ENCODE measurements at places on chromosomes 1 and 21.

GRCh38 chr1:198205016-198205684 is 48.4 kb downstream of the NEK7 start:
- DNase-seq, result no peak

- no peak for DNase-seq
Observed at GRCh38 chr1:145926686-145927062, 610 bp downstream of the RBM8A start.

DNA sequence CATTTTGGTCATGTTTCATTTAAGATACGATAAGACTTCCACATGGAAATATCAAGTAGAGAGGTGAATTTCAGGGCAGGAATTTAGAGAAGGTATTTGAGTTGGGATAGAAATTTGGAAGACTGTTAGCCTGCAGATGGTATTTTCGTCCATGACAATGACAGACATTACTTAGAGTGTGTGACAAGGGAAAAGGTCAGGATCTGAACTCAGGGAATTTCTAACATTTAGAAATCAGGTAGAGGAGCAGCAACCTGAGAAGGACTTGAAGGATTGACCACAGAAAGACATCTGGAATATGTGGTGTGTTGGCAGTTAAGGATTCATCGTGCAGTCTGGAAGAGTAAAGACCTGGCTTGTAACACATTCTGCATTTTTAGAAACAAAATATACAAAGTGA is 57.9 kb downstream of the RABGAP1L start:
- no peak for DNase-seq

DNA sequence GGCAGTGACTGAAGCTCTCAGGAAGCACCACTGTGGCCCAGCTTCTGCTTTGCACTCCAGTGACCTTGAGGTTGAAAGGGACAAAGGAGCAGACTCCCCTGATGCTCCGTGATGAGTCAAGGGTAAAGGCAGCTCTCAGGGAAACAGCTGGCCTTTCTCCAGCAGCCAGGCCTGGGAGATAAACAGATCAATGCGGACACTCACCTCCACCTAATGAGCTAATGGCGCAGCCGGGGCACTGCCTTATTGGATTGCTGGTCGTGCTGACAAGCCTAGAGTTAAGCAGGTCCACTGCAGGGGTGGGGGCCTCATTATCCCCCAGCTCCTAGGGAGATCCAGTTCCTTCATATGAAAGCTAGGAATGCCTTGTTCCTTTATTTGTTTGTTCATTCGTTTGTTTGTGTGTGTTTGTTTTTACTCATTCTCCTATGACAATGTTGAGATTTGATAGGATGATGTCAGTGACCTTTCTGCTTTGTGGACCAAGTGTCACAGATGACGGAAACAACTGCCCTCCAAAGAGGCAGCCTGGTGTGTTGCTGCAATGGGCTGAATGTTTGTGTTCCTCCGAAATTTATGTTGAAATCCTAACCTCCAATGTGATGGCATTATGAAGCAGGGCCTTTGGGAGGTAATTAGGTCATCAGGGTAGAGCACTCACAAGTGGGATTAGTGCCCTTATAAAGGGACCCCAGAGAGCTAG is 141.4 kb upstream of the BEND5 start:
- DNase-seq, result no peak

DNA sequence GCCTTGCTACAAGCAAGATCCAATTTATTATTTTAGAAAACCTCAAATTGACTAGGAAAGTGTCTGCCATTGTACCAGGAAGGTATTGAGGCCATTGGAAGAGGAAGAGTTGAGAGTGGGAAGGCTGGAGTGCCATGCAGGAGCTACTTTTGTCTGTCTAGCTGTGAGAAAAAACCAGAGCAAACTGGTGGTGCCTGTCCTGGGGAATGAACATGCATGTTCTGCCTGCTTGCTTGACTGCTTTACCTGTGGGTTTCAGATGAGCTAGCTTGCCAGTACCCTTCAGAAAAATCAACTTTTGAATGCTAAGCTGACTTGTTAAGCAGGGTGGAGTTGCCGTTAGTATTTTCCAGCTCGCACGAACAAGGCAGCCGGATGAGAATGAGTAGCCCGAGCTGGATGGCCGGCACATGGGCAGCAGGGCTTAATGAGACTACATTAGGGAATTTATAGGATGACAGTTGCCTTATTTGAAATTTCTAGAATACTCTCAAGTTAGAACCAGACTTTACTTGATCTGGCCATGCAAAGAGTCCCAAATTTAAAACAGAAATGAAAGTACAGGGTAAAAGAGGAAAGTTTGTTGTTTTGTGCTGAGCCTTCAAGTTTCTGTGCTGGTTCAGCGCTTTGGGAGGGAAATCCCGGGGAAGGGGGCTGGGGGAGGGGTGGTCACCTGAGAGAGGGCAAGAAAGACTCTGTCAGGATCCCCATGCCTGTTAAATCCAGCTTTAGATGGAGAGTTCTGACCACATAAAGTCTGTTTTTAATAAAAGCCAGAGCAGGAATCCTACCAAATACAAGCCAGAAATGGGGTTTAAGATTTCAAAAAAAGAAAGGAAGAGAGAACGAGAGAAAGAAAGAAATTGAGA is 29.6 kb upstream of the C1orf105 start:
- peak; percentile 44 for DNase-seq

- DNase-seq, result no peak
Observed at GRCh38 chr1:19313636-19313959, 1.5 kb downstream of the SLC66A1 start.

DNA sequence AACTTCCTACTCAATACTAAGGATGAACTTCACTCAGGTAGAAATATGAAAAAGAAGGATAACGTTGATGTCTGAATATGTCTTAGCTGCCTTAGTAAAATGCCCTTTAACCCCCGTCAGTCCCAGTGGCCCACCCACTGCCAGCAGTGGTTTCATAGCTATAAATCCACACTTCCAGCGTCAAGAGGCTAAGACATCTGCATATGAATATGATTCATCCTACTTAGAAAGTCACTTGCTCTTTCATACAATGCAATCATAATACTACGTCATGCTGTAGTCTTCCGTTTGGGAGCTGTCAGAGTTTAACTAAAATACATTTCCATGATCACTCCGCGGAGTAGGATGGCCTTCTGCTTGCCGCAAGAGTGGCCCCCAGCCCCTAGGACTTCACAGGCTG is 247.3 kb downstream of the SDCCAG8 start:
- DNase-seq, result no peak

- DNase-seq, result no peak
Observed at GRCh38 chr1:7898962-7899361, 41.7 kb downstream of the TNFRSF9 start.

- no peak for DNase-seq
Observed at GRCh38 chr1:54027848-54028247, 9.9 kb upstream of the LDLRAD1 start.

GRCh38 chr1:230109895-230110667 is 43.0 kb downstream of the GALNT2 start:
- peak; percentile 85 for DNase-seq

- peak; percentile 79 for DNase-seq
Observed at GRCh38 chr1:110203021-110203661, 7.0 kb upstream of the KCNC4 start.

GRCh38 chr1:111967067-111967690 is 22.3 kb downstream of the KCND3 start:
- no peak for DNase-seq

GRCh38 chr1:94325377-94326302 is 88.3 kb upstream of the ARHGAP29 start:
- DNase-seq, result no peak
